ENCODE measurements at places on chromosomes 3 and 15.

DNA sequence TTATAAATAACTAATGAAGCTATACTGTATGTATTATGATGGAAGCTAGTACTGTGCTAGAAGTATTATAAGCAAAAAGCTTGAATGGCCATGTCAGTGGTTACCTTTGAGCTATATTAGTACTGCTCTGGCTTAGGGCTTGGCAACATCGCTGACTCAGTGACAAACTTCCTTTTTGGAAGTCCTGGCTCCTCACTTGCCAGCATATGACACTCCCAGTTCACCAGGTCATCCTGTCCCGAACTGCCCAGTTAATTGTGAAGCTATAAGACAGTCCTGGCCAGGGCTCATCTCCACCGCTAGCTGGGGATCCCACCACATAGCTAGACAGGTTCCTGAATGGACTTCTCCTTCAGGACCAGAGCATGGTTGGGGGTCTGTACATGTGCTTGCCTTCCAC, 31.9 kb downstream of the RAB8B start:
- DNase-seq, result no peak

DNA sequence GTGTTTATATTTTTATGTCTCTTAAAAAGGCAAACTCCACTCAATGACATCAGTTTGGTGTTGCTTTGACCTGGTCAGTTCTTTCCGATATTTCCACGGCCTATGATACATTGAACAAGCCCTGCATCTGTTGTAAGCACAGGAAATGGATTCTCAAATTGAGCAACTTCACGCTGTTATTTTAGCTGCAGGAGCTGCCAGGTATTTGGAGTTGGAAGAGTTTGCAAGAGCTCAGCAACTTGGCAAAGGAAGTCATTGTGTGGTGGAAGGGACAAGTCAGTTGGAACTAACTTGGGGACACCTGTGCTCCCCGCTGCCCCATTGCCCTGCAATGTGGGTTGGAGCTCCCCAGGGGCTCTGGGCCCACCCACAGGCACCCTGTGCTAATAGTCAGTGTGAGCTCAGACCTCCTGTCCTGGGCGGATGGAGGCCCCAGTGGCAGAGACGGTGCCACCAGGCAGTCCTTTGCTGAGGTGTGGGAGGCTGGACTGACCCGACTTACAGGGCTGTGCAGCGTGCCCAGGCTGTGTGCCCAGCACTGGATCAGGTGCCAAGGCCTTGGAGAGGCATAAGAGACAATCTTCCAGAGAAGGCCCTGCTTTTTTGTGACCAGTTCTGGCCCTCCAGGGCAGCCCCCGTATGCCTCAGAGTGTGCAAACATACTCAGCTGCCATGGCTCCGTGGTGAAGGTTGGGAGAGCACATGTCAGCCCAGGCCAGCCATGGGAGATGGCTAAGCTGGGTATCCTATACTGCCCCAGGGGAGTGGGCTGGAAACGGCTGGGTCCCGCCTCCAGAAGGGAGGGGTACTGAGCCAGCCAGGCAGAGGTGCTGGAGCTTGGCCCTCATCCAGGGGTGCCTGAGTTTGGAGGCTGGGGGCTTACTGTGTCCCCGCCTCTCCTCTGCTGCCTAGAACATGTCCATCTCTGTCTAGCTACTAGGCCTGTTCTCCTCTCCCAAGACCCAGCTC, 43.5 kb downstream of the KY start:
- no peak for DNase-seq

DNA sequence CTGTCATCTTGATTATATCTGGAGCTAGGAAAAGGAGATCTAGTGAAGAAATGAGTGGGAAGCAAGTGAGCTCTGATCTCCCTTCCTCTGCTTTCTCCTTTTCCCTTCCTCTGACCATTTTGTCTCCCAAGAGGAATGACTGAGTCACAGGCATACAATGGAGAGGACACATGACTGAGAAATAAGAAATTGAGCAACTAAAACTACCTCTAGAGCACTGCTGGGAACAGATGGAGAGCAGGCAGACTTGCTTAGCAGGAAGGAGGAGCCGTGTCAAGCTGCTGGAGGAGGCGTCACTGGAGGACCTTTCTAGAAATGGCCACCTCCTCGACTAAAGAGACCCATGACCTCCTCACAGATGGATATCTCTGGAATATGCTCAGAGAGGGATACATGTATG, 66.9 kb upstream of the MYO5C start:
- no peak for DNase-seq

- no peak for DNase-seq
These were observed 361.9 kb downstream of the CLSTN2 start for GRCh38 chr3:140296796-140297352.

Measured in activated naive CD4-positive, alpha-beta T cell treated with anti-CD3 and anti-CD28 coated beads for 36 hours (primary cell).